Stimulated activated naive B cell treated with anti-CD40 and anti-IgM and Interleukin-4, amounts not matched to agents 10 μg/mL and 1 μg/mL and 100 μg/mL, for 72 hours (primary cell): ENCODE measurements at places on chromosomes 1 and 21.

- DNase-seq, result no peak
Observed at GRCh38 chr1:23996700-23997229, 16.6 kb upstream of the SRSF10 start.

DNA sequence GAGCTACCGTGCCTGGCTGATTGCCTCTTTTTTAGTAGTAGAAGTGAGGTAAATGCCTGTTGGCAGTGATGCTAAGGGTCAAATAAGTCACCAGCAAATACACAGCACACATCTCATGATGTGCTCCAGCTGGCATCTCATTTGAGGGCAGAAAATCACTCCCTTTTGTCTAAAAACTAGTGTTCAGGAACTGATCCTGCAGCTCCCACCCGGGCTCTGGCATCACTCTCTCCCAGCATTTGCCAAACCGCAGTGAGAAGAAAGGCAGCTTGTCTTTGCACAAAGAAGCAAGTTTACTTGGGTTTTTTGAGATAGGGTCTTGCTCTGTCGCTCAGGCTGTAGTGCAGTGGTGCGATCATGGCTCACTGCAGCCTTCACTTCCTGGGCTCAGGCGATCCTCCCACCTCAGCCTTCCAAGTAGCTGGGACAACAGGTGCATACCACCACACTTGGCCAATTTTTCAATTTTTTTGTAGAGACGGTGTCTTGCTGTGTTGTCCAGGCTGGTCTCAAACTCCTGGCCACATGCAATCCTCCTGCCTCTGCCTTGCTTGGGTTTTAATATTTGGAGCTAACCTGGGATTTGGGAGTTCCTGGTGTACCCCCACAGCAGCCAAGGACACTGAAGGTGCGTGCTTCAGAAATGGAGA, 4.1 kb downstream of the RBP7 start:
- no peak for DNase-seq

DNA sequence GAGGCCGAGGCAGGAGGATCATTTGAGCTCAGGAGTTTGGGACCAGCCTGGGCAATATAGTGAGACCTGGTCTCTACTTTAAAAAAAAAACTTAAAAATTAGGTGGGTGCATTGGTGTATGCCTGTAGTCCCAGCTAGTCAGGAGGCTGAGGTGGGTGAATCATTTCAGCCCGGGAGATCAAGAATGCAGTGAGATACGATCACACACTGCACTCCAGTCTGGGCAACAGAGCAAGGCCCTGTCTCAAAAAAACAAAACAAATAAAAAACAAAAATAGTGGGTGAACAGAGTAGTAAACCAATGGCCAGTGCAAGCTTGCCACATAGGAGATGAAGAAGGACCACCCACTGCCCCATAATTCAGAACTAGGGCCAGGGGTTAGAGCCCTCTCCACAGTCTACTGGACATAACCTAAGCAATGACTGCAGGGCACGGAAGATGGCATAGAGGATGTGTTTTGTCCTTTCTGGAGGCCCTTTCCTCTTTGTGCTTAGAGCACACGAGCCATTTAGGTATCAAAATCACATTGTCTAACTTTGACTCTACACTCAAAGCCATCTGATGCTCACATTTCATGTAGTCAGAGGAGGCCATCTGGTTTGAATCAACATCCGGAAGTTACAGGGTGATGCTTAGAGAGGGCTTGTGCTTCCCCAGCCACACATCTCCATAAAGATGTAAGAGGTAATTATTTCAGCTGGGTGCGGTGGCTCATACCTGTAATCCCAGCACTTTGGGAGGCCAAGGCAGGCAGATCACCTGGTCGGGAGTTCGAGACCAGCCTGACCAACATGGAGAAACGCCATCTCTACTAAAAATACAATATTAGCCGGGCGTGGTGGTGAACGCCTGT, 12.6 kb downstream of the CD2 start:
- no peak for DNase-seq

DNA sequence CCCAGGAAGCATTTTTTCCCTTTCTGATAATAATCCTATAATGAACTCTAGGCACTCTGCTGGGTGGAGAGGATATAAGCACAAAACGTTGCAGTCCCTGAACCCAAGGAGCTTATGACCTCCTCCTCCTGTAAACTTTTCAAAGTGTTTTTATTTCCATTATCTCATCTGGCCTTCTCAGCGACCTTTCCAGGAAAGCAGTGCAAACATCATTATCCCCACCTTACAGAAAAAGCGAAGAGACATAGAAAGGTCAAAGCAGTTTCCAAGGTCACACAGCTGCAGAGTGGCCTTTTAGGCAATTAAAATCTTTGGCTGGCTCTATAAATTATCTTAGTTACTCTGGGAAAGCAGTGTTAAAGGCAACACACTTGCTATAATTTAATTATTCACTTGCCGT, 63.8 kb downstream of the OLFML3 start:
- no peak for DNase-seq

DNA sequence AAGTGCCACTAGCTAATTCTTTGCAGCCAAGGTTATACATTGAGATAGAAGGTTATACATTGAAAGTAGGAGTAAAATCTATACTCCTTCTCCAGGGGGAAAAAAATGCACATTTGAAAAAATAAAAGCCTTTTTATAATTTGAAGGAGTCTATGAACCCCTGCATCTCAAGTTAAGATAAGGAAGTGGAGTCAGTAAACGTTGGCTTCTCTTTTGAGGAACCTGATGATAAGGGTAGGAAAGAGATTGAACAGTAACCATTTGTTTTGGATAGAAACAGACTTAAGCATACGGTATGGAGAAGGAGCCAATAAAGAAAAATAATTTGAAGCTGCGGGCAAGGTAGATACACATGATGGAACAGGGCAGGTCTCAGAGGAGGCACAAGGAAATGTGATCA, 64.1 kb downstream of the RPAP2 start:
- DNase-seq, result no peak

- DNase-seq, result peak; percentile 33
Observed at GRCh38 chr1:181104790-181105133, 16.3 kb downstream of the IER5 start.

DNA sequence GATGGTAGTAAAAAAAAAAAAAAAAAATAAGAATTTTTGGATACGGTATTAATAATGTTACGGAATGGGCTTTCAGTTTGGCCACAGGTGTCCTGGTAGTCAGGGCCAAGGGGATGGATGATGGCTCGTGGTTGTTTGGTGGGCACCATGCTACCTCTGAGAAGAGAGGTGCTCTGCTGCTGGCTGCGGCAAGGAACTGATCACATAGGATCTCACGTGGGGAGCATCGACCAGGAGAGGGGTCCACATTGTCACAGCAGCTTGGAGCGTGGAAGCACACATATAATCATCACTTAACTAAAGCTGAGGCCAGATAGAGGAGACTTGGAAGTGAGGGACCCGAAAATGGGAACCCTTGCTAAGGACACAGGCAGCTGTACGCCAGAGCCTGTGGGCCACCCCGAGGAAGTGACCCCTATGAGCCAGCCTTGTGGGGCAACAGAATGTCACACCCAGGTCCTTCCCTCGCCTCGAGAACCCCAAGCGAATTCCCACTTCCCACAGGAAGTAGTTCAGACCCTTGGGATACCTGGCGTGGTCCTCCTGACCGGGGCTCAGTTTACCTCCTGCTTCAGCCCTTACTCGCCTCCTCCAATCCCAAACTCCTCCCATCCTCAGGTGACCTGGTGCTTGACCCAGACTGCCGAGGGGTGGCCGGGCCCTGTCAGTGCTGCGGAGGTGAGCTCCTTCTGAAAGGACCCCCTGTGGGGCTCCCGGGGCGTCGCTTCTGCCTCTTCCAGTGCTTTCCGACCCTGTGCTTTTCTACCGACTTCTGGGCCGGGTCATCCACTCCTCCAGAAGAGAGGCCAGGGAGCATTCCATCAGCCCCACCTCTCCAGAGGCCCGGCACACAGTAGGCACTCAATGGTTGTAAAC, 222.0 kb downstream of the CAMTA1 start:
- no peak for DNase-seq
